ENCODE measurements at places on chromosomes 13 and 19.

DNA sequence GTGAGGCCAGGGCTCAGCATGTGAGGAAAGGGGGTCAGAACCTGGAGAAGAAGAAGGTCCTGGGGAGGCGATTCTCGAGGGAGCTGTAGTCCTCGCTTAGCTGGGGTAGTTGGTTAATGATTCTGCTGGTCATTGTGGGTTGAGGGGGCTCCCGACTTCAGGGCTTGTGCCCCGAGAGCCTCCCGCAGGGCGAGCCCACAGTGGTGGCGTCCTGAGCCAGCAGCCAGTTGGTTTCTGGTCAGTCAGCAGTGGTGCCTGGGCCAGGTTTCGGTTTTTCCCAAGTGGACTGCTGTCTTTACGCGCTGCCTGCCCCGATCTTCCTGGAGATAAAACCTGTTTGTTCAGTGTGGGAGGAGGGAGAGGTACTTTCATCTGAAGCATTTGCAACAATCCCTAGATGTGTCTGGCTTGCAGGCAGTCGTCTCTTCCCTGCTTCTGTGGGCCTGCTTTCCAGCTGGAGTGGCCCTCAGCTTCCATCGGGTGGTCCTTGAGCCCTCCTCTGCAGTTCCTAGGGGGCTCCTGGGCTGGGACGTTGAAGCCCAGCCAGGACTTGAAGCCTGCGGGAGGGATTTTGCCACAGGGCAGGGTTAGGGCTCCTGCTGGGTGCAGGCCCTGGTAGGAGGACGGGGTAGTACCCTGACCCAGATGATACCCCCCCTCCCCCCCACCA is 3.2 kb downstream of the PTBP1 start:
- DNase-seq = no peak

- no peak for DNase-seq
Measured at GRCh38 chr13:77460195-77460594, 75.3 kb upstream of the SCEL start.

GRCh38 chr13:61294467-61295191 is 121.0 kb downstream of the PCDH20 start:
- no peak for DNase-seq

DNA sequence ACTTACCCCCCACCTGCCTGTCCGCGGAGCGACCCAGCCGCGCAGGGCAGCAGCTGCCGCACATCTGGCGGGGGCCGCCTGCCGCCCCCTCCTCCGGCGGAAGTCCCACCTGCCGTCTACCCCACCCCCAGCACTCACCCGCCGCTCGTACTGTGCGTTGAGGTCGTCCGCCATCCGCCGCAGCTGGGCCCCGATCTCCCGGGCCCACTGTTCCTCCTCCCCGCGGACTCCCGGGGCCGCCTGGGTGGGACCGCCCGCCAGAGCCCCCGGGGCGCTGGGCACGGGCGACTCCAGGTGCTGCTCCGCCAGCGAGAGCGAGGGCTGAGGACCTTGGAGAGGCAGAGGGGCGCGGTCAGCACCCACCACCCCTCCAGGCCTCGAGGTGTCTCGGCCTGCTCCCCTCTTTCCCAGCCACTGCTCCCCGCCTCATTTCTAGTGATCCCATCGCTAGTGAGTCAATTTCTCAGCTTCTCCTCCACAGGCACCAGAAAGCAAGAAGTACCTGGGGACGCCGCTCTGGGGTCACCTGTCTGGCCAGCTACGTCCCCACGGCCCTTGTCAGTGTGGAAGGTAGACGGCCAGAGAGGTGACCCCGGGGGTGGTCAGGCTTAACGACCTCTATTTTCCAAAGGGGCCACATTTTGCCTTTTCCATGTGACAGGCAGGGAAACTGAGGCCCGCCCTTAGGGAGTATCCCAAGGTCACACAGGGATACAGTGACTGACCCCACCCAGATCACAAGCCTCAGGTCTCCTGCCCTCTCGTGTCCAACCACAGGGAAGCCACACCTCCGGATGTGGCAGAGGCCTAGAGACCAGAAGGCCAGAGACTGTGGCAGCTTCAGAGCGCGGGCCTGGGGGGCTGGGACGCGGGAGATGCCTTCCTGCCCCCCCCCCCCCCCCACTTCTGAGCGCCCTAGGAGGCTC is 4.3 kb downstream of the BBC3 start:
- no peak for DNase-seq

Measured in NCI-H1048 (cell line).